ENCODE measurements at places on chromosomes 11 and 22.

GRCh38 chr11:2382129-2382517 lies 5.0 kb downstream of the CD81 start:
- no peak for DNase-seq

DNA sequence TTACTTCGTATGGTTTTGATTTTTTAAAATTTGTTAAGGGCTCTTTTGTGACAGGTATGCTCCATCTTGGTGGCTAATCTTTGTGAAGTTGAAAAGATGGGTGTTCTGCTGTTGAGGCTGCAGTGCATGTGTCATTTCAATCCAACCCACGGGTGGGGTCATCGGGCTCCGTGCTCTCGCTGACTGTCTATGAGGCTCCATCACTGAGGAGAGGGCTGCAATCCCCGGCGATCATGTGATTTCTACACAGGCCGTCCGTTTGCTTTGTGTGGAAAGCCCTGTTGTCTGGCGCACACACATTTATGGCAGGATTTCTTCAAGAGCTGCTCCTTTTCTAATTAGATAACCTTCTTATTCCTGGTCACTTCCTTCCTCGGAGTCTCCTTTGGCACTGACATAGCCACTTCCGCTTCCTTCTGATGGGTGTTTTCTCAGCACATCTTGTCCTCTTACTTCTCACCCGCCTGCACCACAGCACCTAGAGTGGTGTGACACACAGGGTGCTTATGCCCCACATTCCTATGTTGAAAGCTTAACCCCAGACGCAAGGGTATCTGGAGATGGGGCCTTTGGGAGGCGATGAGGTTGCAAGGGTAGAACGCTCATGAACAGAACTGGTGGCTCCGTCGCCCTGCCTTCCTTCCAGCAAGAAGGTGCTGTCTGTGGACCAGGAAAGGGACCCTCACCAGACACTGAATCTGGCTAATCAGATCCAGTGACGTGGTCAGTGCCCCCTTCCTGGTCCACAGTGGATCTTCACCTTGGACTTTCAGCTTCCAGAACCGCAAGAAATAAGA lies 9.4 kb downstream of the MOB2 start:
- DNase-seq, result no peak

DNA sequence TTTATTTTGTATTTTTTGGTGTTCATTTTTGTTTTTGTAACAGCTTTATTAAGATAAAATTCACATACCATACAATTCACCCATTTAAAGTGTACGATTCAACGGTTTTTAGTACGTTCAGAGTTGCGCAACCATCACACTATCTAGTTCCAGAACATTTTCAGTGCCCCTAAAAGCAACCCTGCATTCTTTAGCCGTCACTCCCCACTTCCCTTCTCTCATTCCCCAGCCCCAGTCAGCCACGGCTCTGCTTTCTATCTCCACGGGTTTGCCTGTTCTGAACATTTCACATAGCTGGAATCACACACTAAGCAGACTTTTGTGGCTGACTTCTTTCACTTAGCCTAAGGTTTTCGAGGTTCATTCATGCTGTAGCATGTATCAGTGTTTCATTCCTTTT lies 9.6 kb upstream of the KCNQ1OT1 start:
- DNase-seq, result no peak

DNA sequence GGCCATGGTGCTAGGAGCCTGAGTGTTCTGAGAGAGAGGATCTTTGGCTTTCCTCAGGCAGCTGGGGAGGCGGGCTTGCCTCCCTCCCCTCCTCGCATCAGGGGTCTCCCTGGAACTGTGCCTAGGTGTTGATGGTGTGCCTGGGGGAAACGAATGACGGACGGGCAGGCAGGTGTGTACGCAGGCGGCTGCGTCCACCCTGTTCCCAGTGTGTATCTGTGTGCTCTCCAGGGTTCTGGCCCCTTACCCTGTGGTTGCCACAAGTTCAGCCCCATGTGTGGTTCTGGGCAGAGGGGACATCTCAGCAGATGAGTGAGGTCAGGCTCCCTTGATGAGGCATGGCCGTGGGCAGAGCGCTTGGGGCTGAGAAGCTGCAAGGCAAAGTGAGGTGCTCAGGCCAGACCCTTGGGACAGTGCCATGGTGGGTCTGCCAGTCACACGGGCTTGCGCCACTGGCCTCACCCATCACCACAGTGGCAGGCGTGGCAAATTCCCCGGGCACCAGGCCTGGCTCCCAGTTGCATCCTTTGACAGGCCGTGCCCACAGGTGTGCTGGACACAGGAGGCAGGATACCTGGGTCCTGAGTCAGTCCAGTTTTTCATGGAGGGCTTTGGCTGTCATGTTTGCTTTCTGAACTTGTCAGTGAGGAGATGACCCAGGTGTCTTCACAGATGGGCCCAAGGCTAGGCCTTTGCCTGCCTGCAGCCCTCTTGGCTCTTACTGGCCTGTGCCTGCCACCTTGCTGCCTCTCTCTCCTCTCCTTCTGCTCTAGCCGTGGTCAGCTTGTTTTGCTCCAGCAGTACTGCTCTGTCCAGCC lies 27.3 kb downstream of the GNAZ start:
- no peak for DNase-seq

GRCh38 chr11:124669193-124669592 lies 4.3 kb downstream of the SIAE start:
- DNase-seq, result no peak

DNA sequence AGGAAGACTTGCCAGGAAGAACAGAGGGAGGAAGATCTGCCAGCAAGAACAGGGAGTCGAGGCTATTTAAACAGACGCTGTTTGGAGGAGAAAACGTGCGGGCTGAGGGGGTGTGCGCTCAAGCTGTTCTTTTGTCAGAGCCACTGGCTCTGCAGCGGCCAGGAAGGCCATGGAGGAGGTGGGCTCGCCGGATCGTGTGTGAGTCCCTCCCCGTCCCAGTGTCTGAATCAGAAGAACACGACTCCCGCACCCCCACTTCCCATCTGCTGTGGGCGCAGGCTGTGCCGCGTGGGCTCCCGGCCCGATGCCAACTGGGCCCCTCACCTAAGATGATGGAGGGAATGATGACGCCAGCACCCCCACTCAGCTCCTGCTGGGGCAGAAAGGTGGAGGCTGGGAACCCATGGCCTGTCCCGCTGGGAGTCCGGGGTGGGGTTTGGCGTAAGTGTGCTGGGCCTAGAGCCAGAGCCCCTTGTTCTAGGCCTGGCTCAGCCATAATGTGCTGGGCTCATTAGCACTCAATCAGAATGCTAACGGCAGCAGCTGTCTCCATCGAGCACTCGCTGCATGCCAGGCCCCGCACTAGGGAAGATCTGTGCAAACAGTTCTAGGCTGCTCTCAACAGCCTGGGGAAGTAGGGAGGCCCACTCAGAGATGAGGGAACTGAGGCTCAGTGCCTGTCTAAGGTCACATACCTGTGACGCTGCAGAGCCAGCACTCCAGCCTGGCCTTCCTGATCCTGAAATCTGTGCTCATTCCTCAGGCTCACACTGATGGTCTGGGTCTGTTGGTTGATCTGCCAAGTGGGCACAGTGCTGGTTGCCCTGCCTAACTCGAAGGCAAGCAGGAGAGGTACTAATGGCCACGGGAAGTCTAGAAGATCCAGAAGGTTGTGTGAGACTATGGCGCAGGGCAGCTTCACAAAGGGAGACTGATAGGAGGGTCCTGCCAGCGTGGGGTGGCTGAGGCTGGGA lies 11.5 kb downstream of the NPTXR start:
- no peak for DNase-seq

DNA sequence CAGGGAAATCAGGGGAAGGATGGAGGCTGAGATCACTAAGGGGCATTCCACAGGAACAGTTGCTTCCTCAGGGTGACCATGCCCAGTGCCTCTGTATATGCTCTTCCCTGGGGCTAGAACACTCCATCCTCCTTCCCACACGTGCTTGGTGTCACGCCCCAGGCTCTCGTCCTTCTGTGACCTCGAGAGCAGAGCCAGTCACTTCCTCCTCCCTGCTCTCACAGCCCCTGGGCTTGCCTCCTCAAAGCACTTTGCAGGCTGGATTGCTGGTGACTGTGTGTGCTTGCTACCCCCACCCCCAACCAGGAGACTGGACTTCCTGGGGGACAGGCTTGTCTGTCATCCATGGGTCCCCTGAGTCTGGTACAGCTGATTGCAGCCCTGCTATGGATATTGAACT lies 56.5 kb upstream of the AMPD3 start:
- DNase-seq, result no peak

DNA sequence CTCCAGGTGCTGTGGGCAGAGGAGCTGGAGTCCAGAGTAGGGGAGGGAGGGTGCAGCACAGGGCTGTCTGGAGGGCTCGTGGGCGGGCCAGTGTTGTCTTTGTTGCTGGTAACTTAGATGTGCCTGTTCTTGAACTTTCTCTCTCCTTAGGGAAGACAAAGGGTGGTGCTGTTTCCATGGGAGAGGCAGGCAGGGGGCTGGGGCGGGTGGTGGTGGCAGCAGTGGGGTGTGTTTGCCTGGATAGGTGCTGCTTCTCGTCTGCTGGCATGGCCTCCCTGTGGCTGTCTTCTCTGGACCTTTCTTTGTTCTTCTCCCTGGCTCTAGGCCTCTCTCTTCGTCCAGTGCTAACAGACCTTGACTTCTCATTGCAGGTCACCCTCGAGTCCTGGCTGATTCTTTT lies 8.5 kb downstream of the SIDT2 start:
- no peak for DNase-seq

GRCh38 chr11:121886996-121887395 lies 229.0 kb downstream of the BLID start:
- no peak for DNase-seq

DNA sequence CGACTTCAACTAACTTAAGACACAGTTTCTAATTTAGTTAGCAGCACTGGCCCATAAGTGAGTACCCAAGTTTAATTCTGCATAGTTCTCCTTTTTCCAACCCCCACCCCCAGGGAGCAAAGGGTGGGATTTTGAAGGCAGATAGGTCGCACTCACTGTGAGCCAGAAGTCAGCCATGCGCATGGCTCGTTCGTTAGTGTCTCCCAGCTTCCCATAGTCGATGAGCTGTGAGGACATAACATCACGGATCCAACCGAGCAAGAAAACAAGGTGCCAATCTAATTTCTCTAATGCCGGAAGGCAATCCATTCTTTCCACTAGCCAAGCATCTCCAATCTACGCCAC lies 577 bp downstream of the MRPL17 start:
- DNase-seq, result no peak

DNA sequence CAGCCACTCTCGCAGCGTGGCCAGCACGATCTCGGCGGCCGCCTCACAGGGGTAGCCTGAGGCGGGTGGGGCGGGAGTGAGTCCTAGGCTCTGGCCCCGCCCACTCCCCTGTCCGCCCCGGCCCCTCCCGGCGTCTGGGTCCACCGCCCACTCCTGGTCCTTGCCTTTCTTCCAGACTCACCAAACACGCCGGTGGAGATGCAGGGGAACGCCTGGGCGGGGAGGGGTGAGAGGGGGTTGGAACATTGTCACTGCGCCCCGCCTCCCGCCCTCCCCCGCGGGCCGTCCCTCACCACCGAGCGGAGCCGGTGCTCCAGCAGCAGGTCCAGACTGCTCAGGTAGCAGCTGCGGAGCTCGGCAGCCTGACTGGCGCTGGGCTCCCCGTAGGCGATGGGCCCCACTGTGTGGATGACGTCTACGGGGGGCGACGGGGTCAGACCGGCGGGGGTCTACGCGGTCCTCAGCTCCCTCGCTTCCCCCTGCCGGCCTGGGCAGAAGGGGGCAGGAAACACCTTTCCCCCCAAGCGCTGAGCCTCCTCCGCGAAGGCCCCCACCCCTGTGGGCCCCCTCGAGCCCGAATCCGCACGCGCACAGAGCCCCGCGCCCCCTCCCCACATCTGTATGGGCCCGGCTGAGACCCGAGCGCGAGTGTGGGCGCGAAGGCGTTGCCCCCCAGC lies 13.2 kb downstream of the OTUB1 start:
- peak; percentile 57 for DNase-seq

GRCh38 chr11:35352077-35352888 lies 67.1 kb downstream of the SLC1A2 start:
- no peak for DNase-seq

GRCh38 chr11:112279901-112280267 lies 19.2 kb upstream of the PLET1 start:
- DNase-seq, result peak; percentile 74

GRCh38 chr11:120867988-120868387 lies 155.9 kb upstream of the TBCEL start:
- DNase-seq, result no peak

DNA sequence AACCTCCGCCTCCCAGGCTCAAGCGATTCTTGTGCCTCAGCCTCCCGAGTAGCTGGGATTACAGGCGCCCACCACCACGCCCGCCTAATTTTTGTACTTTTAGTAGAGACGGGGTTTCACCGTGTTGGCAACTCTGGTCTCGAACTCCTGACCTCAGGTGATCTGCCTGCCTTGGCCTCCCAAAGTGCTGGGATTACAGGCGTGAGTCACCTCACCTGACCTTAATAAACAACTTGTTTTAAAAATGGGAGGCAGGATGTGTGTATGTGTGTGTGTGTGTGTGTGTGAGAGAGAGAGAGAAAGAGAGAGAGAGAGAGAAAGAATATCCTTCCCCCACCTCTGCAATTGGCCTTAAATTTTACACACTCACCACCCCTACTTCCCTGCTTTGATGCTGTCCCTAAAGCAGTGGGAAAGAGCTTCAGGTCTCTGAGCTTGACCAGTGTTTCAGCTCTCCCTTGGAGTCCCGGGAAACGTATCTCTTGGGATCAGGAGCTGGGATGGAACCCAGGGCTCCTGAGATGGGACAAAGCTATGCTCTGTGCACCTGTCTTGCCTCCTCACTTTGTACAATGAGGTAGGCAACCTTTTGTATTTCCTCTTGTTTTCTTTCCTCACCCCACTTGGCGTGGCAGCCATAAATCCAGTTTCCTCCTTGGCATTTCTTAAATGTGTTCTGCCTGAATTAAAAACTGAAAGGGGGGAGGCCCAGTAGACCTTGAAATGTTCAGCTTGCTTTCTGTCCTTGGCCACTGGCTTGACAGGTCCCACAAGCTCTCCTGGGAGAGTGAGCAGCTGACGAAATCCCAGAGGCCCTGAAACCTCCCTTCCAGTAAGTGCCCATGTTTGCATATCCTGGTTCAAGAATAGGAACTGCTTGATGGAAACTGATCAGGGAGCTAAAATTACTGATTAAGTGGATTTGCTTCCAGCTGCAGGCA lies 17.8 kb upstream of the XBP1 start:
- no peak for DNase-seq

- no peak for DNase-seq
Measured at GRCh38 chr22:50236731-50237409, 8.0 kb downstream of the TUBGCP6 start.

DNA sequence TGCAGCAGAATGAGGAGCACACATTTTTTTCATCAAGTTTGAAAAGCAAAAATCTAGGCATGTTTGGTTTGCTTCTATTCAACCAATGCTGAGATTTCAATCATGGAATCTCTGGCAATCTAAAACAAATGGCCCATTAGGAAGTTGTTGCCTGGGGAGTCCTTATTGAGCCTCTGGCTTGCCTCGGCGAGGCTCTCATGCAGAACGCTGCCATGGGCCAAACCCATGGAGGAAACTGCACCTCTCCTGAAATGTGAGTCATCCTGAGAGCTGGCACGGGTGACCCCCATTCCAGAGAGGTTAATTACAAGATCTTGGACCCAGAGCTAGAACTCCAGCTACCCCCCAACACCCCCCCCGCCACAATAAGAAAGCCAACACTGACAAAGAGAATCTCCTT lies 80.7 kb downstream of the MN1 start:
- no peak for DNase-seq

DNA sequence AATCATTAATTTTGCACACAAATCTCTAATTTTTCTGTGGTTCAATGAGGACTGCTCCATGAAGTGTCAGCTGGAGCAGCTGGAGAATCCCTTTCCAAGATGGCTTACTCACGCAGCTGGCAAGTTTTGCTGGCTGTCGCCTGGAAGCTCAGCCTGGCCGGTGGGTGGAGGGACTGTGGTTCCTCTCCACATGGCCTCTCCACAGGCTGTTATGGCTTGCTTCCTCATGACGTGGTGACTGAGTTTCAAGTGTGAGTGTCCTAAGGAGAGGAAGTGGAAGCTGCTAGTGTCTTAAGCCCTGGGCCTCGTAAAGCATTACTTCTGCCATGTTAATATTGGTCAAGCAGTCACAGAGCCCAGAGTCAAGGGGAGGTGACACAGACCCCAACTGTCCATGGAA lies 14.0 kb upstream of the NRIP3 start:
- no peak for DNase-seq
